ENCODE measurements at places on chromosomes 1 and 21.
A peak's percentile ranks its signal among the peaks of the same experiment; 100 is the strongest.

- DNase-seq = no peak
Observed at GRCh38 chr21:41010101-41010435, 157.9 kb upstream of the BACE2 start.

GRCh38 chr1:53345996-53346813 lies 18.3 kb upstream of the LRP8 start:
- DNase-seq = no peak

DNA sequence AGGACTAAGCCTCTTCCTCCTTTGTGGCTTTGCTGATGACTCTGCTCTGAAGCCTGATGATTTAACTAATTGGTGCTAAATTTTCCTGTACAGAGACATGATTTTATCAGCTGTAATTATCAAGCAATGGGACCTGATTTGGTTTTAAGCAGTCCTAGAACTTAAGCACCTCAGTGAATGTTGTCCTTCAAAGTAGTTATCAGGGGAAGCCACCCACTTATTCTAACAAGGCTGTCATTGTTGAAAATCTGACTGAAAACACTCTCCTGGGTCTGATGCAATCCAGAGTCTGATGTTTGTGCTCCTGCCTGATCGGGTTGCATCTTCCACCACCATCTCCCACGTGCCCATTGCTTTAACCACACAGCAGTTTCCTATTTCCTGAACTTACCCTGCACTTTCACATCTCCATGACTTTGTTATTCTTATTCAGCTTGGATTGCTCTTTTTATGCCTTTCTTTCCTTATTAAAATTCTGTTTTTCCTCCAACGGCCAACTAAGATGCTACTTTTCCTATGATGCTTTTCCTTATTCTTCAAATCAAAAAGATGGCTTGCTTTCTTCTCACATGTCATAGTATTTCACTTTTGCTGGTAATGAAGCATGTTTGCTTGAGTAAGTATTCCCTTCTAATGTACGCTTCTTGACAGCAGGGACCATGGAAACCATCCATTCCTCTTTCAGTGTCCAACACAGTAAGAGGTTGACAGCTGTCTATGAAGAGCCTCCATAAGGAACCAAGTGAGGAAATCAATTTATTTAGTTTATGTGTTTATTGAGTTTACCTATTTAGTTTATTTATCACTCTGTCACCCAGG lies 55.0 kb downstream of the S1PR1 start:
- DNase-seq = no peak

GRCh38 chr21:36522219-36522808 lies 42.4 kb upstream of the CLDN14 start:
- DNase-seq = no peak

- no peak for DNase-seq
Observed at GRCh38 chr1:170853302-170853701, 82.0 kb upstream of the MROH9 start.

GRCh38 chr1:58739856-58740466 lies 40.1 kb upstream of the MYSM1 start:
- peak; percentile 52 for DNase-seq

DNA sequence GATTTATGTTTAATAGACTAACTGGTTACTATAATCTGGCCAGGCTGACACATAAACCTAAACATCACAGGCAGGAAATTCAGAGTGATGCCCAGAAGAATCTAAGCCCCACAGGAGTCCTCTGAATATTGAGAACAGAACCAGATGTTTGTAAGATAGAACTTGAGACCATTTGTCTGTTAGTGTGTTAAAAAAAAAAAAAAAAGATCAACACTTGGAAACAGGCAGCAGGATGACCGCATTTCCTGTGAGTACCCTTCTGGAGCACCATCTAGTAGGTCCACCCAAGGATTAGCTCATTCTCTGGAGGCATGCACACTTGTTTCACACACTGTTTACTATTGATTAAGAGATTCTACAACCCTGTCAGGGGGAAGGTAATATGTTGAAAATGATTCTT lies 111.4 kb upstream of the VANGL1 start:
- no peak for DNase-seq

DNA sequence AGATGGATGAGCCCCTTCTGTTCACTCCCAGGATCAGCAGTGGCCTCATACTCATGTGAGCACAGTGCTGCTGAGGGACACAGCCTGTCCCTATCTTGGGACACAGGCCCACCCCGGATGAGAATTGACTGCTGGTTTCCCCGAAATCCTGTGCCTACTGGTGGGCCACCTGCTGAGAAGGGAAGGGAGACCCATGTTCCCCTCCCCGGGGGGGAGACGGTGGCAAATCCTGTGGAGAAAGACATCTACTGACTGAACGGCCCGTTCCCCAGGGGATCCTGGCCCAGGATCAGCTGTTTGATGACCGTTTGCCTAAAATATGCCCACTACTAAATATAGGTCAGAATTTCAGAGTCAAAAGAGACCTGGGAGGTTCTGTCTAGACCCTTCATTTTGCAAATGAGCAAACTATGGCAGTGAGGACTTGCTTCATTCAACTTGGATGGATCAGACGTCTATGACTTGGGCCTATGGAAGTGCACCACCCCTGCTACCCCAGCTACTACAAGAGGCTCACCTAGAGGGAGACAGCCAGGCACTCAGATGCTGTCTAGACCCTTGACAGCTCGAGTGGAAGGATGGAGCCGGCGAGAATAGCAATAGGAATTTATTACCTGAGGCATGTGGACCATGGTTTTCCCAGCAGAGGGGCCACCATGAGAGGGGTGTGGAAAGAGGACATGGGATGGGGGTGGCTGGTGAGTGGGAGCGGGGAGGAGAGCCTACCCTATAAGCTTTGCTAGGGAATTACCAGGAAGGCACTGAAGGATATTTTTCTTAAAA lies 15.6 kb upstream of the THEMIS2 start:
- DNase-seq = no peak
